ENCODE measurements at places on chromosomes 13 and 19.

DNA sequence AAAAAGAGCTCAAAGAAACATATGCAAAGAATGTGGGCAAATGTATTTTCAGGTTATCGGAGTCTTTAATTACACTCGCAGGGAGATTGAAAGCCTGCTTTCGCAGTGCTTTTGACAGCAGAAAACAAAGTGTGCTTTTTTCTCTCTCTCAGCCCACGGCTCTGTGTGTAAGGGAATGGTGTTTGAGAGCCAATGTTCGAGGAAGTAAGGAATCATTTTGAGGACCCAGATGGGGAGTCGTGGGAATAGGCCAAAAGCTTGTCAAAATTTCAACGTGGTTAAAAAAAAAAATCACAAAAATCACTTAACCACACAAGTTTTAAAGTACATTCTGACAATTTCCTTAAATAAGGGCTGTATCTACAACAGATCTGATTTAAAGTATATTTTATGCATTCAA is 197.1 kb upstream of the IRS2 start:
- DNase-seq, result no peak
- no peaks in the 10 kb centered on the region for H3K4me1 ChIP-seq
- no peaks in the 10 kb centered on the region for H3K27me3 ChIP-seq
- no peak overlapping the region for H3K4me3 ChIP-seq
- H3K36me3 ChIP-seq, result no peaks in the 10 kb centered on the region

GRCh38 chr19:45250832-45251451 is at the start of gene MARK4:
Gene MARK4 (plus strand): TSS chr19:45251271. CDS start chr19:45251589, 318 bp downstream.
- H3K4me1 ChIP-seq, result no peaks in the 10 kb centered on the region
- H3K27ac ChIP-seq, result peak within 1 kb of the TSS; percentile 78
- H3K36me3 ChIP-seq, result no peaks in the 10 kb centered on the region
- no peaks in the 10 kb centered on the region for H3K27me3 ChIP-seq
- DNase-seq, result peak; percentile 44

GRCh38 chr19:41225238-41226052 is 6.4 kb downstream of the AXL start:
- H3K4me1 ChIP-seq, result peaks cover 5% of the 10 kb centered on the region
- peak overlapping the region; percentile 15 for H3K4me3 ChIP-seq
- no peaks in the 10 kb centered on the region for H3K27me3 ChIP-seq

DNA sequence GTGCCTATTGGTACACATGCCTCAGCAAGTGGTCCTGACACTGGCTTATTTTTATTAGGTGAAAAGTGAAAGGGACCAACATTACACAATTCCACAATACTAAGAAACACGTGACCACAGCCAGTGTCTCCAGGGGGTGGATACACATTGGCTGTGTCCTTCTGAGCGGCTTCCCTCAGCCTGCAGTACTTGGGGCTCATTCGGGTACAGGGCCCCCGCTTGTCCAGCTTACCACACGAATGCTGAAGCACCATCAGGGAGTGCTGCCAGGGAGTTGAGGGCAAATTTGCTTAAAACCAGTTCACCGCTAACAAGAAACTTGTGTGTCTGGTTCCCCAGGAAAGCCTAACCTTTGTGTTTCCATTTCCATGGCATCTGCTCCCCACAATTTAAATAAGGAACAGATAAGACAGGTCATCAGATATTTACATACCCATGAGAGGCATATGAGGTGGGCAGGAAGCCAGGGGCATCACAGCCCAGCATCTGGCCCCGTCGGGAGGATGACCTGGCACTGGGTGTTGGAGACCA is 23.3 kb downstream of the PBX4 start:
- H3K4me1 ChIP-seq, result no peaks in the 10 kb centered on the region
- H3K27me3 ChIP-seq, result no peaks in the 10 kb centered on the region
- H3K27ac ChIP-seq, result no peak overlapping the region
- H3K36me3 ChIP-seq, result no peaks in the 10 kb centered on the region

GRCh38 chr13:106455777-106456176 is 79.7 kb downstream of the EFNB2 start:
- no peaks in the 10 kb centered on the region for H3K36me3 ChIP-seq
- no peak overlapping the region for H3K27ac ChIP-seq
- H3K4me3 ChIP-seq, result no peak overlapping the region
- no peaks in the 10 kb centered on the region for H3K4me1 ChIP-seq
- H3K27me3 ChIP-seq, result no peaks in the 10 kb centered on the region
- DNase-seq, result no peak

DNA sequence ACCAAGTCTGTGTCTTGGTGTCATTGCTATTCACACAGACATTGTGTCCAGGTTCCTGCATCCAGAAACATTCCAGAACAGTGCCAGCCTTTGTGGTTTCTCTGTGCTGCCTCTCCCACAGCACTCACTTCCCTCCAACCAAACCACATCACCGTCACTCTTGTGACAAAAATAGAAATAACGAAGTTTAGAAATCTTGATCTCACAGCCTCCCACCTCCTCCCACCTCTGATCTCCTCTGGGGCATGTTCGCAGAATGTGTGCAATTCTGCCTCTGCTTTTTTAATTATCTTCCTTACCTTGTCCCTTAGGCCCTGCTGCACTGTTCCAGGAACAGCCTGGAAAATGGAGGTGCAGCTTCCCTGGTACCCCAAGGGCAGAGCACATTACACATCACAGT is 8.7 kb upstream of the SERPINE3 start:
- no peak overlapping the region for H3K27ac ChIP-seq
- no peak for DNase-seq

- H3K36me3 ChIP-seq, result no peaks in the 10 kb centered on the region
- H3K27me3 ChIP-seq, result no peaks in the 10 kb centered on the region
- H3K27ac ChIP-seq, result no peak overlapping the region
- no peak for DNase-seq
- no peaks in the 10 kb centered on the region for H3K4me1 ChIP-seq
These were observed 1.2 kb downstream of the S1PR4 start for GRCh38 chr19:3179739-3180293.

- H3K36me3 ChIP-seq, result no peaks in the 10 kb centered on the region
- no peaks in the 10 kb centered on the region for H3K4me1 ChIP-seq
- peak; percentile 59 for DNase-seq
These were observed 16.1 kb upstream of the USP29 start for GRCh38 chr19:57103573-57104277.

GRCh38 chr19:57664269-57665127 is 4.2 kb upstream of the ZSCAN4 start:
- H3K4me1 ChIP-seq, result no peaks in the 10 kb centered on the region
- peak; percentile 40 for DNase-seq
- peak overlapping the region; percentile 77 for H3K27ac ChIP-seq
- no peaks in the 10 kb centered on the region for H3K36me3 ChIP-seq

- DNase-seq, result peak; percentile 61
- H3K27me3 ChIP-seq, result no peaks in the 10 kb centered on the region
- H3K4me3 ChIP-seq, result no peak overlapping the region
- peak overlapping the region; percentile 61 for H3K27ac ChIP-seq
- no peaks in the 10 kb centered on the region for H3K4me1 ChIP-seq
These were observed 208.0 kb downstream of the SPRY2 start for GRCh38 chr13:80132741-80133601.

- no peaks in the 10 kb centered on the region for H3K4me1 ChIP-seq
- DNase-seq, result no peak
- no peak overlapping the region for H3K27ac ChIP-seq
- no peaks in the 10 kb centered on the region for H3K27me3 ChIP-seq
- H3K36me3 ChIP-seq, result no peaks in the 10 kb centered on the region
These were observed 374.4 kb downstream of the DLEU7 start for GRCh38 chr13:50468849-50469669.

DNA sequence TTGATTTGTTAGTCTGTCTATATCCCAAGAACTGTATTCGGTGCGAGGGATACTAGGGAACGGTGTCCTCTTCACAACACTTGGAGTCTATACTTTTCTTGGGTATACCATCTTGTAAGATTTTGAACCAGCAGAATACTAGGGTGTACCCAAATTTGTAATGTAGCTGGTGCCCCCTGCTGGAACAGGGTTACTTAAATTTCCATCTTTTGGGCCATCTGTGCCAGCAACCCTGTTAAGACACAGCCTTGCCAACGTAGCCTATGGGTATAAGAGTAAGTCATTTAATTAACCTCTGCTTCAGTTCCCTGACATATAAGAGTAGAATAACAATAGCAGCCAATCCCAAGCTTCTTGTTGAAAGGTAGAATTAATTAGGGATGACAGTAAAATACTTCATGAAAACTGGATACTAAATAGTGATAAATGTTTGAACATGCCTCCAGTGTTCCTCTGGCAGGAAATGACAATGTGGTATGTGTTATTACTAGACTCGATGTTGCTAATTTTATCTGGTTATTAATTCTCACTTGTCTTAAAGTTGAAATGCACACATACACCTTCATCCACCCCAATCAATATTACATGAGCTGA is 607.6 kb downstream of the FGF9 start:
- peak; percentile 27 for DNase-seq
- H3K4me3 ChIP-seq, result no peak overlapping the region
- H3K4me1 ChIP-seq, result no peaks in the 10 kb centered on the region

GRCh38 chr13:93104270-93104669 is 122.3 kb upstream of the GPC6 start:
- no peak for DNase-seq
- H3K27me3 ChIP-seq, result no peaks in the 10 kb centered on the region
- H3K27ac ChIP-seq, result no peak overlapping the region
- no peak overlapping the region for H3K4me3 ChIP-seq
- H3K36me3 ChIP-seq, result no peaks in the 10 kb centered on the region
- no peaks in the 10 kb centered on the region for H3K4me1 ChIP-seq

DNA sequence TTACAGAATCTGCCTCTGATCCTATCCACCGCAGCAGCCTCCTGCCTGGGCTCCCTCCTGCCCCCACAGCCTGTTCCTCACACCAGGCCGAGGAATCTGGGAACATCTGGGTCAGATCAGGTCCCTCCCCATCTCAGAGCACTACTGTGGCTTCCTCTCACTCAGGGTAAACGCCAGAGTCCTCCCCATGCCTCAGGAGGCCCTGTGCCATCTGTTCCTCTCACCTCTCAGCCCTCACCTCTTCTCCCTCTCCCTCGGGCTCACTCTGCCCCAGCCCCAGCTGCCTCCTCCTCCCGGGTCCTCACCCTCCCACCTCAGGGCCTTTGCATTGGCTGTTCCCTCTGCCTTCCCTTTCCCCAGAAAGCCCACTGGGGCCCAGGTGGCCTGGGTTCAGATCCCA is 18.2 kb downstream of the FCGBP start:
- H3K4me3 ChIP-seq, result no peak overlapping the region
- H3K27me3 ChIP-seq, result no peaks in the 10 kb centered on the region
- H3K4me1 ChIP-seq, result no peaks in the 10 kb centered on the region
- no peaks in the 10 kb centered on the region for H3K36me3 ChIP-seq
- no peak for DNase-seq

DNA sequence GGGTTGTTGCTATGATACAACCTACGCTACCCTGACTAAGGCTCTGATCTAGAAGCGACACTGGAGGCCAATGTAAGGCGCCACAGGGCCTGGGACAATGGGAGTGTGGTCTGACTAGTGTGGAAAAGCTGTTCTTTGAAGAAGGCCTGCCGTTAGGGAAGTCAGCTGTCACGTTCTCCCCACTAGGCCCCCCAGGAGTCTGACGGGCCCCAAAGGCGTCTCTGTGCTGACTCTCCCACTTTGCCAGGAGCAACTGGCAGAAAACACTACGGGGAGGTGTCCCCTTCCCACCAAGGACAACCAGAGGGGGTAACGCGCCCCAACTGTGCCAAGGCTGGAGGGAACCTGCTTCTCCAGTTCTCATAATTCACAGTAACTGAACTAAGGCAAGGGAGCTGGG is 25.3 kb upstream of the EIF3G start:
- H3K27ac ChIP-seq, result no peak overlapping the region
- no peak for DNase-seq
- no peaks in the 10 kb centered on the region for H3K36me3 ChIP-seq
- no peaks in the 10 kb centered on the region for H3K4me1 ChIP-seq
- no peaks in the 10 kb centered on the region for H3K27me3 ChIP-seq
- no peak overlapping the region for H3K4me3 ChIP-seq

DNA sequence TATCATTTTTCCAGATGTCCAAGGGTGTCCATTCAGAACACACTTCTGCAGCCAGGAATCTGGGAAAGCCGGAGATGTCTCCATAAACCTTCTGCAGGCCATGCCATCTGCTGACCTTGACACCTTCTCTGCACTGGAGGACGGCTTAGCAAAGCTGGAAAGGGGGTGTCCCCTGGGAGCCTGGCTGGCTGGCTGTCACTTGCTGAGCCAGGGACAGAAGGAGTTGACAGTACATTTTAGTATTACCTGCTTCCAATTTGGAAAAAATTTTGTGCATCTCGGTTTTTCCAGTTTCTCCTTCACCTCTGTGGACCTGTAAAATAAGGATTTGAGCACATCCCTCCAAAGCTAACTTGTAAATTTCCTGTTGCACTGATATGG is 8.1 kb upstream of the CHST8 start:
- no peaks in the 10 kb centered on the region for H3K36me3 ChIP-seq
- H3K4me3 ChIP-seq, result no peak overlapping the region
- no peak overlapping the region for H3K27ac ChIP-seq
- no peaks in the 10 kb centered on the region for H3K4me1 ChIP-seq
- H3K27me3 ChIP-seq, result no peaks in the 10 kb centered on the region

DNA sequence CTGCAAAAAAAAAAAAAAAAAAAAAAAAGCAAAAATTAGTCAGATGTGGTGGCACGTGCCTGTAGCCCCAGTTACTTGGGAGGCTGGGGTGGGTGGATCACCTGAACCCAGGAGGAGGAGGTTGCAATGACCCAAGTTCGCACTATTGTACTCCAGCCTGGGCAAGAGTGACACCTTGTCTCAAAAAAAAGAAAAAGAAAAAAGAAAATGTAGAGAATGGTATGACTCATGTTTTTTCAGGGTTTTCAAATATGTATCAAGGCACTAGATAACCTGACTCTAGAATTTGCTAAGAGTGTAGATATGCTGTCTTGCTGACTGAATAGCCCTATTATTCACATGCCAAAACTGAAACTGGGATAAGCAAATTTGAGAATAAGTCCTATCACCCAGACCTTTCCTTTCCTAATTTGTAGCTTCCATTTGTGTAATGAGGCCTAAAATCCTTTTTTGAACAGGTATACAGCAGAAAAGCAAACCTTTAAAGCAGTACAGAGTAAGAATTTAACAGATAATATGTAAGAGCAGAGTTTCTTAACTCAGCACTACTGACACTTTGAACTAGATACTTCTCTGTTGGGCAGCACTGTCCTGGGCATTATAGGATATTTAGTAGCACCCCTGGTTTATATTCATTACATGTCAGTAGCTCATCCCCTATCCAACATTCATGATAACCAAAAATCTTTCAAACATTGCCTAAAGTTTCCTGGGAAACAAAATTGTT is 108.6 kb downstream of the ELF1 start:
- H3K4me3 ChIP-seq, result no peak overlapping the region
- no peak for DNase-seq
- no peak overlapping the region for H3K27ac ChIP-seq
- H3K27me3 ChIP-seq, result no peaks in the 10 kb centered on the region

GRCh38 chr19:46431824-46432223 is 3.1 kb upstream of the PNMA8C start:
- no peak overlapping the region for H3K27ac ChIP-seq
- H3K27me3 ChIP-seq, result no peaks in the 10 kb centered on the region
- no peak for DNase-seq
- H3K36me3 ChIP-seq, result no peaks in the 10 kb centered on the region
